ENCODE measurements at places on chromosomes 1 and 21. TPM values are rescaled to one million over a fixed set of nuclear protein-coding genes. Genes with fewer than 3 reads are reported as not detected.

RNU1-2 gene
- 9,391 TPM for total RNA-seq

CREG1 gene
- 68.3 TPM for total RNA-seq

HTR6 gene
- not detected for total RNA-seq

- DNase-seq: no peak
These were observed 16.4 kb downstream of the LDLRAD1 start for GRCh38 chr1:54001591-54001990.

- DNase-seq: no peak
These were observed 89.1 kb downstream of the SSBP3 start for GRCh38 chr1:54317084-54317483.

- no peak for DNase-seq
These were observed 4.1 kb upstream of the OR2M5 start for GRCh38 chr1:248140846-248141245.

All from Right ventricle myocardium superior (tissue), 1 donor.